Heart left ventricle (tissue), 16 donors: ENCODE measurements at places on chromosomes 1 and 21.

DNA sequence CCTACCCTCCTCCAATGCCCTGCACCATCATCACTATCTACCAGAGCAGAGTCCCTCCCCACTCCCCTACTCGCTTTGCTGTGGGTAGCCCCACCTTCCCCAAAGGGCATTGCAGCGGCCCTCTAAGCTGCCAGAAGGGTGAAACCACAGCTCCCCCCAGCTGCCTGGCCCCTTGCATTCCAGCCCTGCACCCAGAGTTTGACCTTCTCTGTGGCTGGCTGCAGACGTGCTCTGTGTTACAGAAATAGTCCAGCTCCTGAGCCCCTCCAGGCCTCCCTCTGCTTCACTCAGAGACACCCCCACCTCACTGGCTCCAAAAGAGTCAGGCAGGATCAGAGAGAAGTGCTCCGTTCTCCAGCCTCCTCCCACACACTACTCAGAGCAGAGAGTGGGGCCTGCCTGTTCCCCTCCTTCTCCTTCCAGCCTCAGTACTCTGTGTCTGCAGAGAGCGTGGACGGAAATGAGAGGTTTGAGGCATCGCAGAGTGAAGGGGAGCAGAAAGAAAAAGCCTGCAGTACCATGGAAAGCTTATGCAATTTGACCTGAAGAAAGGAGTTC, 63.2 kb downstream of the PLEKHA6 start:
- DNase-seq, result peak; percentile 43

- DNase-seq, result peak; percentile 1
Measured at GRCh38 chr21:39116761-39117439, 66.4 kb downstream of the PSMG1 start.

DNA sequence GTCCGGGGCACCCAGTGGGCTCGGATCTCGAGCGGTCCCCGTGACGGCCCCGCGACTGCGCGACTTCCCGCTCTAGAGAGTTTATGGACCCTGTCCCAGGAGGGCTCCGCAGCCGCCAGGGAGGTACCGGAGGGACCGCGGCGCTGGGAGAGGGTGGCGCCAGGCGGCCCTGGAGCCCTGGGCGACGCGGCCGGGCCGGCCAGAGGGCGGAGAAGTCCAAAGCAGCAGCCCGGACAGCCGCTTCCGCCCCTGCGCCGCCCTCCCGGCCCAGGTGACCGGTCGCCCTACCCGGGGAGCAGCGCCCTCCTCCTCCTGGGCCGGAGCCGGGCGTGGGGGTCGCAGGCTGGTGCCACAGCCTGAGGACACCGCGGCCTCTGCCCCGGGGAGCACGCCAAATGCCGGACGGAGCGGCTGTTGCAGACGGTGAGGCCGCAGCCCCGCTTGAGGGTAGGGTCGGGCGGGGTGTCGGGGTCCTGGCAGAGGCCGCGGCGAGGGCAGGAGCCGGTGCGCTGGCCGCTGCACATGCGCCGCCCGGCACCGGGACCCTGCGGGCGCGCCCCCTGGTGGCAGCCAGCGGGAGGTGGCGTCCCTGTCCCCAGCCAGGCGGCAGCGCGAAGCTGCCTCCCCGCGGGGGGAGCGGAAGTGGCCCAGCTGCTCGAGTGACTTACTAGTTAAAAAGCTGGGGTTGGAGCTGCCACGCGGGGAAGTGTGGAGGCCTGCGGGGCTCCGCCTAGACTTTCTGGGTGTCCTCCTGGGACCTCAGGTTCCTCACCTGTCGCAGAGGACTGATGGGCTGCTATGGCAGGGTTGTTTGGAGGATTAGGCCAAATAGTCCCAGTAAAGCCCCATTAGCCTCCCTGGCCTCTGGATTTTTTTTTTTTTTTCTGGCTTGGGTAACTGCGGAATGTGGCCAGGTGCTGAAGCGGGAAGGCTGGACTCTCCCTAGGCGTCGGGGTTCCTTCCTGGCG, 20.9 kb upstream of the ZNF678 start:
- DNase-seq, result peak; percentile 88

- DNase-seq, result no peak
Measured at GRCh38 chr1:116934586-116935207, 25.0 kb downstream of the PTGFRN start.

DNA sequence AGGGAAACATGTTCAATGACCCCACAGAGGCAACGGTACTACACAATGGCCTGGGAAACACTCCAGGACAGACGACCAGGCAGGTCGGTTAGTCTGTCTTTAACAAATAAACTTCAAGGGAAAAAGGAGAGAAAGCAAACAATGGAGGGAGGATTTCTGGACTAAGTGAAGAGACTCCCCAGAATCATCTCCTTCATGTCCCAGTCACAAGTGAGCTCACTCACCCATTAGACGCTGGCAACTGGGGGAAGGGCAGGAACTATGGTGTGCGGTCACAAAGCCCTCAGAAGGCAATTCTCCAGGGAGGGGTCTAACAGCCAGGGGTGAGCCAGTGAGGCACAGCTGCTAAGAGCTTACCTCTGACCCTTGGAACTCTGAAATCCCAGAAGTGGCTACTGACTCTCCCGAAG, 55.7 kb upstream of the NADK start:
- no peak for DNase-seq

GRCh38 chr1:232557502-232558191, 72.3 kb downstream of the SIPA1L2 start:
- no peak for DNase-seq

- no peak for DNase-seq
Measured at GRCh38 chr1:8652467-8653046, 164.9 kb downstream of the RERE start.

DNA sequence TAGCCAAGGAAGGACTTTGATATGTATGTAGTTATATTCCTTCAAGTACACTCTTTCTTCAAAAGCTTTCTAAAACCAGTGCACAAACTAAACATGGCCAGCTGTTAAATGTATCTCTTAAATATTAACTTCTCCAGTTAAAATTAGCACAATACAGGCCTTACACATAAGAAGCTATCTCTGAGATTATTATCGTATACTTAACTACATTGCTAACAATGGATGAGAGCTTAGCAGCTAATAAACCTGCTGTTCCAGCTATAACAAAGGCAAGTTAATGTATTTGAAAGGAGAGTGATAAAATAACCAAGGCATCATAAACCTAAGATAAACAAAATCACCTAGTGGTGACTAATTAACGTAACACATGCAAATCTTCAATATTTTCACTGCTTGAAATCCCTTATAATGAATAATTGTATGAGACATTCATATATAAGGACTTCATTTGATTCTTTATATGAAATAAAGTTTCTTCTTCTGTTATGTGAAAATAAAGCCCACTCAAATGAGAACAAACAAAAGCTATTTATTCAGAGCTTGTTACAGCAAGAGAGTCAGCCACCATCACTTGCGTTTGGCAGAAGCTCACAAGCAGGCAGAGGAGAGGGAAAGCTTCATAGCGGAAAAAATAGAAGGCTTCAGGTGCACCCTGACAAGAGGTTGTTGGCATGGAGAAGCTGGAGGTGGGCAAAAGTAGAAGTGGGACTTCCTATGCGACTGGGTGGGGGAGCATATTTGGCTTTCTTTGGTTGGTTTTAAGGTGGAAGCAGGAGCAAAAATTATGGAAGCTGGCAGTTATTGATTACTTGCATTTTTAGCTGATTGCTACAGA, 274.1 kb upstream of the CHRM3 start:
- no peak for DNase-seq

- DNase-seq, result no peak
Measured at GRCh38 chr1:45952072-45952471, 148.7 kb downstream of the MAST2 start.

DNA sequence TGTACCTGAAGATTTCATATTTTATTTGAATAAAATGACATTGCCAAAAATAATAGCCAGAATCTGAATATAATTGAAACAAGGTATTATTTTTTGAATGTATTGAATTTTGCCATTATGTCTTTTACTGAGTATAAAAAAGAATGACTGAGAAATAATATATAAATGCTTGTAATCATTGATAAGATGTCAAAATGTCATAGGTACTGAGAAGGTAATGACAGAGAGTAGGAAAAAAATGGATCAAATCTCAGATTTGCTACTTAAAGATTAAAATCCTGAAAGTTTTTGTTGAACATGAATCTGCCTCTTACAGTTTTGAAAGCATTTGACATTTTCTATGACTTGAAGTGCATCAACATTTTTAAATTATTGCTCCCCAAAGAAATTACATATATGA, 1069.9 kb upstream of the ADGRL4 start:
- DNase-seq, result no peak

- no peak for DNase-seq
Measured at GRCh38 chr1:59857679-59858354, 43.1 kb downstream of the HOOK1 start.

GRCh38 chr1:30847358-30847972, 61.1 kb downstream of the SDC3 start:
- DNase-seq, result peak; percentile 89

GRCh38 chr1:31082385-31082784, 16.9 kb upstream of the PUM1 start:
- DNase-seq, result no peak

DNA sequence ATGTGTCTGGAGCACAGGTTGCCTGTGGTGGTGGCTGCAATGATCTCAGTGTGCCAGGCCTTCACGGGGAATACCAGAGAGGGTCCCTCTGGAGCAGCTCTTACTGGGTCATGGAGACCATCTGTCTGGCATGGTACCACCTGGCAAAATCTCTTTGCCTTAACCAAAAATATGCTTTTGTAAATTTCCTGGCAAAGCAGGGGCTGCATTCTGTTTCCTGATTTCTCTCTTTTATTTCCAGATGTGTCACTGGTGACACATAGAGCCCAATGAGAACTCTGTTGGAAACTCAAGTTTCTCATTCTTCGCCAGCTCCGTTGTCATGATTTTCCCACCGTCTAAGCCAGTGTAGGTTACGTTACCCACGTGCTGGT, 136.5 kb downstream of the FGGY start:
- DNase-seq, result no peak

GRCh38 chr1:241081473-241081872, 275.5 kb downstream of the RGS7 start:
- DNase-seq, result no peak

- no peak for DNase-seq
Measured at GRCh38 chr1:4553761-4554160, 100.6 kb upstream of the AJAP1 start.

DNA sequence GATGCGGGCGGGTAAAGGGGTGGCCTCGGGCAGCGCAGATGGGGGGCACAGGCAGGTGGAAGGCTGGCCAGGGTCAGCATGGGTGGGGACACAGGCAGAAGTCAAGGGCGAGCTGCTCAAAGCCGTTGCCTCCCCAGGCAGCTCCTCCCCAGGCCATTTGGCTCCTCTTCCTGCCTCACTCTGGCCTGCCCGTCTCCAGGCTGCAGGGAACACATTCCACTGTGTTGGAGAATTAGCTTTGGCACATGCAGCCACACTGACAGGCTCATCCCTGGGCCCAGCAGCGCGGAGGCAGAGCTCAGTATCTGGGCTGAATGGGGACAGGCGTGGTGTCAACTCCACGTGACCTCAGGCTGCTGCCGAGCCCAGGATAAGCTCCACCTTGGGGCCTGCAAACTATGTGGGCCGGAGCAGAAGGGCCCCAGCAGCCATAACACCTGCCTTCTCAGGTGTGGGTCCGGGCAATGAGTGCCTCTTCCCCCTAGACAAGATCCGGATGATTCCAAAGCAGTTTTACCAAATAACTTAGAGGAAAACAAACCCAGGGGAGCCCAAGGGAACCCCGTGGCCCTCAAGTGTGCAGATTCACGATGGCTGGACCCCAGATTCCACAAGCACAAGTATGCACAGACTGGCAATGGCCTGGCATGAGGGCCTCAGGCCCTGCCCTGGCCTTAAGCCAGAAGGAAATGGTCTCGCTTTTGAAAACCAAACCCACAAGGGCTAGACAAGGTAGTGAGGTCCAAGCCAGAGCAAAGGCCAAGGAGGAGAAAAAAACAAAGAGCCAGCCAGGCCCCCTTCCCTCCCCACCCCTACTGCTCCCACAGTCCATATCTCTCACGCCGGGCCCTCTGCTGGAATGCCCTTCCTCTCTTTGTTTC, 40.2 kb downstream of the HSPG2 start:
- peak; percentile 94 for DNase-seq

DNA sequence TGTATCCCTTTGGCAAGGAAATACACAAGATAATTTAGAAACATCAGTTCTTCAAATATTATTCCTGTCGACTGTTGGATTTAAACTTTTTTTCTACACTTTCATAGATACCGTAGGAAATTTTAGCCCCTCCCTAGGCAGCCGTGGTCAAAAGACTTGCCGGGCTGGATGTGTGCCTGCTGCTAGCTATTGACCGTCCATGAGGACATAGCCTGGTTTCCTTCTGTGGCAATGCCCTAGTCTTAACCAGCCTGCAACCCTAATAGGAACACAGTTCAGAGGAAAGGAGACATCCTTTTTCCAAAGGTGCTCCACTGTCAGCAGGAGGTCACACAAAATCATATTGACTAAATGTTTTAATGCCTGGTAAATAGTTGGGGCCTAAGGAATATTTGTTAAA, 20.4 kb upstream of the KIAA1614 start:
- no peak for DNase-seq

- no peak for DNase-seq
Measured at GRCh38 chr1:22689505-22689904, 21.1 kb upstream of the EPHB2 start.

DNA sequence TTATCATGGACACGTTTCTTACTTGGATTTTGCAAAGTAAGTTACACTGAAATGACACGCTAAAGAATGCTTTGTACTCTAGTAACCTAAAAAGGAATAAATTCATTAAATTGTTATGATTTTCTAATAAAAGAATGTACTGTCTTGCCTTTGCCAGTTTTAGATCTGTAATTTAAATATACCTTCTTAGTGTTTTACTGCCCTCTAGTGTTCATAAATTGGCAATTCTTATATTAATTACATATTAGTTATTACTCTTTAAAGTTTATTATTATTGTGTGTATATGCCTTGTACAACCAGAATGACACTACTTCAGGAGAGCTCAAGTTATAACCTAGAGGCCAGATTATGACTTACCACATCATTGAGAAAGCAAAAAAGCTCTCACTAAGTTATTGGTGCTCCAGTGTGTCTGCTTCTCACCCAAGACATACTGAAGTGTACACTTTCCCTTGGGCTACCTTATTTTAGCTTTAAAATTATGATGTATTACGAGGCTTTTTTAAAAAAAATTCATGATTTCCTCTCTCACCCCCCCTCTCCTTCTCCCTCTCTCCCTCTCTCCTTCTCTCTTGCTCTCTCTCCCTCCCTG, 169.9 kb downstream of the HS2ST1 start:
- DNase-seq, result no peak

DNA sequence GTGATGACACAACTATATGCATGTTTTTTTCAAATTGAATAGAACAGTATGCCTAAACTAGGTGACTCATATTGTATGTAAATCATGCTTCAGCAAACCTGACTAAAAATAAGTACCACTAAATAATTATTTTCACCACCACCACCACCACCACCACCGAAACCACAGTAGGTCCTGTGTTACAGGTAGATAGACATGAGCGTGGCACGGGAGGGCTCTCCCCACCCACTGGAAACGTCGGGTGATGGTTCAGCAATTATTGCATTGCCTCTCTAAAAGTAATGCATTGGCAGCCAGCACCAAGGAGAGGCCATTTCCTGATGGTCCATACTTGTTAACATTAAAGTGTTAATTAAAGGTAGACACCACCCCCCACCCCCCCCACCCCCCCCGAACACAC, 297.0 kb upstream of the NCAM2 start:
- no peak for DNase-seq
